ENCODE measurements at places on chromosomes 11 and 22. TPM values are rescaled to one million over a fixed set of nuclear protein-coding genes. Genes with fewer than 3 reads are reported as not detected.

Gene MS4A1
- total RNA-seq, result 0.49 TPM

Gene KCNQ1OT1
- 5.0 TPM for total RNA-seq

Gene FBLN1
- 286 TPM for total RNA-seq

Gene GP1BB
- total RNA-seq, result 2.1 TPM

Gene PGA5
- not detected for total RNA-seq

Gene OR8B8
- total RNA-seq, result not detected

Gene TEX54
- not detected for total RNA-seq

Gene CCDC73
- 0.26 TPM for total RNA-seq

Gene PATE2
- 0.23 TPM for total RNA-seq

Gene CEND1
- total RNA-seq, result 0.23 TPM

Gene SYT12
- 4.8 TPM for total RNA-seq

Gene CNIH2
- total RNA-seq, result 2.2 TPM

Gene C11orf97
- total RNA-seq, result not detected

Gene RAB38
- 25.1 TPM for total RNA-seq

Gene MLC1
- total RNA-seq, result 0.34 TPM

Gene FIBIN
- total RNA-seq, result 6.1 TPM

Gene PRRG4
- 8.6 TPM for total RNA-seq

Gene TSPAN32
- 4.3 TPM for total RNA-seq

Gene SYCE3
- not detected for total RNA-seq

Gene SYT13
- total RNA-seq, result not detected

Gene LDHAL6A
- total RNA-seq, result not detected

Gene KRTAP5-2
- total RNA-seq, result not detected

Gene ZNRF3
- 9.6 TPM for total RNA-seq

Gene NTM
- 9.9 TPM for total RNA-seq

Gene ASCL2
- 7.9 TPM for total RNA-seq

Gene VPREB1
- not detected for total RNA-seq

Gene HOATZ
- not detected for total RNA-seq

Gene NUDT8
- 6.9 TPM for total RNA-seq

Gene JOSD1
- total RNA-seq, result 39.7 TPM

Gene SMIM35
- 0.13 TPM for total RNA-seq

Gene NAA40
- total RNA-seq, result 26.4 TPM

Gene GPR83
- total RNA-seq, result not detected

Gene APOL4
- 34.4 TPM for total RNA-seq

Gene CRYBB3
- total RNA-seq, result not detected

Gene ADAMTS15
- total RNA-seq, result 5.9 TPM

Gene PDGFB
- total RNA-seq, result 5.9 TPM

Gene PLEKHB1
- 10.8 TPM for total RNA-seq

All from ureter (tissue), 1 donor.